SK-N-SH (cell line): ENCODE measurements at places on chromosomes 3 and 15. TPM values are rescaled to one million over a fixed set of nuclear protein-coding genes. Genes with fewer than 3 reads are reported as not detected.
A peak's percentile ranks its signal among the peaks of the same experiment; 100 is the strongest.

GRCh38 chr15:31415201-31415600 is 88.6 kb downstream of the KLF13 start:
- DNase-seq = no peak
- H3K27ac ChIP-seq = no peak overlapping the region
- no peak overlapping the region for H3K4me3 ChIP-seq
- H3K27me3 ChIP-seq = no peaks in the 10 kb centered on the region
- H3K4me1 ChIP-seq = no peaks in the 10 kb centered on the region
- H3K36me3 ChIP-seq = no peaks in the 10 kb centered on the region

DNA sequence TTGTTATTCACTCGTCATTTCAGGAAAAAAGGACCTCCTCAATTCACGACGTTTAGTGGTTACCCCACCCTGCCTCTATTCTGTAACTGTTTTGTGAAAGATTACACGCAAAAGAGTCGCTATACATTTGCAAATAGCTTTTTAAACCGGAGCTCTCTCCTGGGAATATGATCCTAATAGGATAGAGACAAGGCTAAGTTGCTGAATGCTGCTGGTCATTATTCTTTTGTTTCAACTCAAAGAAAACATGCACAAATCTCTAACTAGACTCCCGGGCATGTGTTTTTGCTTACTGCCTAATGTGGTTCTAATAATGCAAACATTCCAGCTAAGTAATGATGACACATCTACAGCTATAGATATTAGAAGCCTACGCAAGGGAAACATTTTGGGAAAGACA is 214.6 kb upstream of the MDFIC2 start:
- no peak for DNase-seq
- H3K4me3 ChIP-seq = no peak overlapping the region
- H3K27me3 ChIP-seq = no peaks in the 10 kb centered on the region; the same call in 1 of the 2 replicates
- H3K4me1 ChIP-seq = peaks cover 2% of the 10 kb centered on the region
- H3K36me3 ChIP-seq = no peaks in the 10 kb centered on the region
- H3K27ac ChIP-seq = peak overlapping the region; percentile 34; the same call in 1 of the 2 replicates

DNA sequence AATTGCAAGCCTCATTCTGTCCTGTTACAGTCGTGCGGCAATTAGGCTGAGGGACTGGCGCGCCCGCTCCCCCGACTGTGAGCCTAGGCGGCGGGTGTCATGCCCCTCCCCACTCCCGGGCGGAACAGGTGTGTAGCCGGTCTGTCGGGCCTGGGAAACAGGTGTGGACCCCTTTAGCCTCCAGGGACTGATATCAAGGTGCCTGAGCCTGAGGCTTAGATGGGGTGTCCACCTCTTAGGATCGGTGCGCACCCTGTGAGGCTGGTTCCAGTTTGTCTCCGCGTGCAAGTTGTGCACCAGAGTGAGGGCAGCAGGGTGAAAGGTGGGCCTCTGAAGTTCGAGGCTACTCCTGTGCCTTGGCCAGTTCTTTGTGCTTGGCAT is 686 bp downstream of the VPS8 start:
- peak overlapping the region; percentile 62; the same call in 1 of the 2 replicates for H3K27ac ChIP-seq
- peak; percentile 32 for DNase-seq
- peaks cover 3% of the 10 kb centered on the region for H3K36me3 ChIP-seq
- H3K27me3 ChIP-seq = no peaks in the 10 kb centered on the region

- no peak overlapping the region for H3K4me3 ChIP-seq
- peaks cover 10% of the 10 kb centered on the region; the same call in 1 of the 2 replicates for H3K4me1 ChIP-seq
- no peaks in the 10 kb centered on the region for H3K36me3 ChIP-seq
These were observed 89.4 kb downstream of the RFTN1 start for GRCh38 chr3:16423947-16424673.

DNA sequence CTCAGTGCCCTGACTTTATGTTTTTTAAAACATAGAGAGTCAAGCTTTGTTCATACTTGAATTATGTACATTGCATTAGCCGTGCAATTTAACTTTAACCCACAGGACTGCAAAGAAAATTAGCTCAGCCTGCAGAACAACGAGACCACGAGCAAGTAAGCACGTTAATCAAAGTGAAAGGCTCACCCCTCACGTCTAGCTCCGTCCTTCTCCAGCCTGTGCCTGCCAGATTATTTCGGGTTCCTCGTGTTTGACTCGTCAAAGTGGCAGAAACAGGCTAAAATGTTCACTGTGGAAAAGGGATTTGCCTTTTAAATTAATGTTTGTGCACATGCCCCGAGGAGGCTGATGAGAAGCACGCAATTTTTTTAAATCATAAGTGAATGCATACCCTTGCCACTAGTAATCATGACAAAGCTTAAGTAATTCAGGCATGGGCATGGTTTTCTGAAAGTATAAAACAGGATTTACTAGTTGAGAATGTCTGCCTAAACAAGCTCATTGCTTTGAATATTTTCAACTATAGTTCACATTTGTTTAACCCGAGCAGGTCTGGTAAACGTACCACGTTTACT is 15.3 kb downstream of the ZBTB38 start:
- no peak for DNase-seq
- H3K27ac ChIP-seq = no peak overlapping the region
- no peak overlapping the region for H3K4me3 ChIP-seq
- peaks cover 6% of the 10 kb centered on the region; the same call in 1 of the 2 replicates for H3K36me3 ChIP-seq

DNA sequence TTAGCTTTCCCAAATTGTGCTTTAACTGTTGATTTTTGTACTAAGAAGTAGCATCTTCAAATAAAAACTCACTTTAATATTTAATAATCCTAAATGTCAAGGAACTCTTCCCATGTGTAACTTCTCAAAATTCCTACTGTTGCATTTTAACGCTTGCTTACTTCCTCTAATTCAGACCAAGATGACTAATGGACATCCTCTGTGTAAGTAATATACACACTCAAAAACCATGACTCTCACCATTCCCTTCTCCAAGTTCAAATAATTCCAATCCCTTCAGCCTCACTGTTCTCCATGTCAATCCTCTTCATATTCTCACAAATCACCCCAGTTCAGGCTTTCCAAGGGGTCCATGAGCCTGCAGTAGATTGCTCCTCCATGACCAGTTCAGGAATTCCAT is 13.0 kb downstream of the MRPL46 start:
- no peak overlapping the region for H3K4me3 ChIP-seq
- no peaks in the 10 kb centered on the region for H3K4me1 ChIP-seq
- peaks cover 10% of the 10 kb centered on the region for H3K36me3 ChIP-seq
- H3K27ac ChIP-seq = no peak overlapping the region
- no peaks in the 10 kb centered on the region for H3K27me3 ChIP-seq

DNA sequence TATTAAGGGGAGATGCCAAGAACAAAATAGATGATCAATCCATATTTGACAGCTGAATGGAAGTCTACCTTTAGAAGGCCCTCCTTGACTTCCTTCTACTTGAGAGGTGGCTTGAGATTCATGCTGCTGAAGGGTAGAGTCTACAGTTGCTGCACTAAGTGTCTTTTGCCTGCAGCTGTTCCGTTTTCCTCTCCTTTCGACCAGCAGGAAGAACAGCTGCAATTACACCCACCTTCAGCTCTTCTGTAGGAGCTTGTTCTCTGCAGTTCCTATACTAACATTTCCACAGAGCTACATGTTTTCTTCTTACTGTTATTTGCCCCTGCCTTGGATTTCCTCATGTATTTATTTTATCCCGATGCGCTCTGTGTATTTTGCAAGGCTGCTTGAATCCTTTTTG is 79.1 kb downstream of the ARRDC4 start:
- no peak for DNase-seq
- H3K4me1 ChIP-seq = no peaks in the 10 kb centered on the region
- H3K4me3 ChIP-seq = no peak overlapping the region

- no peaks in the 10 kb centered on the region for H3K27me3 ChIP-seq
- no peak for DNase-seq
- H3K4me3 ChIP-seq = no peak overlapping the region
- no peaks in the 10 kb centered on the region for H3K4me1 ChIP-seq
- no peaks in the 10 kb centered on the region for H3K36me3 ChIP-seq
These were observed 24.5 kb downstream of the C15orf39 start for GRCh38 chr15:75225951-75226732.

Gene TMCO5A
- polyA plus RNA-seq = not detected in 2 replicates

Gene LRRK1
- polyA plus RNA-seq = 6.5 and 6.9 TPM in 2 replicates

Gene NR2E3
- 0.16 and 0.18 TPM in 2 replicates for polyA plus RNA-seq
